Activated CD4-positive, alpha-beta T cell treated with anti-CD3 and anti-CD28 coated beads for 1 hour (primary cell): ENCODE measurements at places on chromosomes 5 and 9.
A peak's percentile ranks its signal among the peaks of the same experiment; 100 is the strongest.

DNA sequence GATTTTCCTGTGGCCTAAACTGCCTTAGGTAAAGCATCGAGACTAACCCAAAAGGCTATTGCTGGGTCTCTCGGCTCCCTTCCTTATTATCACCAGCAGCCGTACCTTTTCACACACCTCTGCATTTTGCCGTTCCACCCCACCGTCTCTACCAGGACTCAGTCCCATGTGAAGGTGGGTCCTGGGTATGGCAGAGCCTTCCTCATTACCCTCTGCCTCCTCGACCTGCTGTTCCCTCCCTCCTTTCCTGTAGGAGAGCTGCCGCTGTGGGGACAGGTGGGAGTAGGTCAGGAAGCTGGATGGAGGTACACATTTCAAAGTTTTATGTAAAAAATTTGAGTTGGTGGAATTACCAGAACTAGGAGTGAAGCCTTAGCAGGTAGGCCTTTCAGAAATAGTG lies 1.8 kb downstream of the CCL28 start:
- no peak for DNase-seq

DNA sequence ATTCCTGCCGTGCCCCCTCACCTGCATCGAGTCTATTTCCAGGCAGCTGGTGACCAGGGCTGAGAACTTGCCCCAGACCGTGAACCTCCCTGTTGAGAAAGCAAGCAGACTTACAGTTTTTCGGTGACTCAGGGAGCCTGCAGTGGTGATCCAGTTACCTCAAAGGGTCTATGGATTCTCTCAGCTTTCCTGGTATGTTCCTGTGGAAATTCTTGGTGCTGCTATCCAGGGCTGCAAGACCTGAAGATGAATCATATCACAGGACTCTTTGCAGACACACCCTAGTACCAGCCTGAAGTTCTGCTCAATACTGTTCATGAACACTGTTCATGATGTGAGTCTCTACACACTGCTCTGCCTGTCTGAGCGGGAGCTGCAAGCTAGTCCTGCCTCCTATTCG lies 154.7 kb downstream of the WDR70 start:
- DNase-seq = no peak

- no peak for DNase-seq
Observed at GRCh38 chr9:36874921-36875320, 159.1 kb downstream of the PAX5 start.

DNA sequence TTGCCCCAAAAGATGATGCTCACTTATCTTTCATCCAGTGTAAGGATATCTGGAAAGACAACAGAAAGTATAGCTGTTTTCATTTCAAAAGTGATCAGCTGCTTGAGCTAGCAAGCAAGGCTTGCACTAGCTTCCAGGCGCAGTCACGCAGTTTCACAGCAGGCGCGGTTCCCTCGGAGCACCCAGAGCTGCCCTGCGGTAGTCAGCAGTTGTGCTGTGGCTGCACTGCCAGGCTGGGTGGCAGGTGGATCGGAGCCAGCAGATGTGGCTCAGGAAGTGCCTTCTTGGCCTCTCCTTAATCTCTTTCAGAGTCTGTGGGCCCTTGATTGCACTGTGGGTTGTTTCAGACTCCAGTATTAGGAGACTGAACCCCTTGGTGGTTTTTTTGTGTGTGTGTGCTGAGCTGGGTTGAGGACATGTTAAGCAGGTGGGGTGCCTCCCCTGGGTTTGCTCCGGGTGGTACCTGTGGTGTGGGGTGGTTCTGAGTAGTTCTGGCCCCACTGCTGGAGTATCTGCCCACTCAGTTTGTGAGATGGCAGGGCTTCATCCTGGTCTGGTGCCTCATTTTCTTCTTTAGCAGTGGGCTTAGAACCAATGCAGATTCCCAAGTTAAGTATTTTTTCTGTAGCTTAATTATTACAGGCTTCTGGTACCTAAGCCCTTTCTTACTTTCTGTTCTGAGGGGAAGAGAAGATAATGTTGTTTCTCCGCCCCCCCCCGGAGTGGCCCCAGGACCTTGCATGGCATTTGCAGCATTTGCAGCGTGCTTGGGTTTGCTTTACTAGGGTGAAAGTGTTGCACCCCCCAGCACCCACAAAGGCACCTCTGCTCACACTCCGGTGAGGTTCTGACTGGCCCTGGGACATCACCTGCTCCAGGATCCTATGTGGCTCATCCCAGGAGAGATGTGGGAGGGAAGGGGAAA lies 16.4 kb downstream of the TENT4A start:
- peak; percentile 15 for DNase-seq

- no peak for DNase-seq
Observed at GRCh38 chr5:139651043-139651834, 3.1 kb downstream of the CXXC5 start.

DNA sequence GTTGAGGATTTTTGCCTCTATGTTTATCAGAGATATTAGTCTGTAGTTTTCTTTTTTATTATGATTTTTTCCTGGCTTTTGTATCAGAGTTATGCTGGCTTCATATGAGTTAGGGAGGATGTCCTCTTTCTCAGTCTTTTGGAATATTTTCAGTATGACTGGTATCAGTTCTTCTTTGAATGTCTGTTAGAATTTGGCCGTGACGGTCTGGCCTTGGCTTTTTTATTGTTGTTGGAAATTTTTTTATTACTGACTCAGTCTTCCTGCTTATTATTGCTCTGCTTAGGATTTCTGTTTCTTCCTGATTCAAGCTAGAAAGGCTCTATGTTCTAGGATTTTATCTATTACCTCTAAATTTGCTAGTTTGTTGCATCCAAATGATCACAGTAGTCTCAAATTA lies 421.9 kb downstream of the CDH10 start:
- no peak for DNase-seq

GRCh38 chr9:68498816-68499215 lies 41.9 kb downstream of the TMEM252 start:
- no peak for DNase-seq

DNA sequence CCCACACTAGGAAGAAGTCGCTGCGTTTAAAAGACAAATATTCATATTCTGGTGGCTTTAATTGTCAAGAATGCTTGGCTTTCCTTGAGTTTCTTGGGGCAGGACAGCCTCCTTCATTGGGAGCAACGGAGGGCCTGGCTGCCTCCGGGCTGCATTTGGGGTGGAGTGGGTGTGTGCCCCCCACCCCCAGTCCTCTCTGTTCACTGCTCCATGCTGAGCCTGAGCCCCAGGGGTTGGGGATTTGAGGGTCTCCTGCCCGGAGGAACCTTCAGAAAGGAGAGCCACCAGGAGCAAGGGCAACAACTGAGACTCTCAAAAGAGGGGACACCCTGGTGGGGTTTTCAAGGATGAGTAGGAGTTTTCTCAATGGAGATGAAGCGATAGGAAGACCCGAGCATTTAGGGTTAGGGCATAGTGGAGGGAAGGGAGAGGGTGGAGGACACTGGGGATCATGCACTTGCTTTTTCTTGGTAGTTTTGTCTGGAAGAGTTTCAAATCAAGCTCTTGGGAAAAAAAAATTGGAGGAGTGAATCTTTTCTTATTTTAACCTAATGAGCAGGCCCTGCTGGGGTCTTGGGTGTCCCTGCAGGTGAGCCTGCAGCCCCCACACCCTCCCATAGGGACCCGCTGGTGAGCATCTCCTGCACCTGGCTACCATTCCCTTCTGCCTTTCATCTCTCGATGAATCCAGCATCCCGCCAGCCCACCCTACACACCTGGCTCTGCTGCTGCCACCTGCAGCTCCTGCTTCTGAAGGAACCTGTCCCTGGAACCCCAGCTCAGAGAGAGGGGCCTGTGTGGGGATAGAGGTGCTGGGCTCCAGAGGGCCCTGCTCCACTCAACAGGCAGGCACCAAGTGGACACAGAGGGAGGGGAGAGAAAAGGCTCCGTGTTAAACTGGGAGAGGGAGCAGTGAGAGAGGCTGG lies 4.1 kb downstream of the SLC6A19 start:
- no peak for DNase-seq

DNA sequence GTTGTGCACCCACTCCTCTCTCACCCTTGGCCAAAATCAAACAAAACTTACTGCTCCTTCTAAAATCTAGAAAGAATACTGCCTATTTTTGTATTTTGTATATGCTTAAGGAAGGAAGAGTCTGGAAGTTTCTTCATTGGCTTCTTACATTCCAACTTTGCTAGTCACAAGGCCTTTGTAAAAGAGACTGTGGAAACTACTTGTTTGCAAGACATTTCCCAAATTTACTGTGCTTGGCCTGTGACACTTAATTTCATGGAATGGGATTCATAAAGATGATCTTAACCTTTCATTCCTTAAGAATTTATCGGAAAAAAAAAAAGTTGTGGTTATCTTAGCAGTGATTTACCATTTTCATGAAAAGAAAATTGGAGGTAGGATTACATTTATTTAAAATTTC lies 208.9 kb downstream of the VPS13A start:
- DNase-seq = no peak

DNA sequence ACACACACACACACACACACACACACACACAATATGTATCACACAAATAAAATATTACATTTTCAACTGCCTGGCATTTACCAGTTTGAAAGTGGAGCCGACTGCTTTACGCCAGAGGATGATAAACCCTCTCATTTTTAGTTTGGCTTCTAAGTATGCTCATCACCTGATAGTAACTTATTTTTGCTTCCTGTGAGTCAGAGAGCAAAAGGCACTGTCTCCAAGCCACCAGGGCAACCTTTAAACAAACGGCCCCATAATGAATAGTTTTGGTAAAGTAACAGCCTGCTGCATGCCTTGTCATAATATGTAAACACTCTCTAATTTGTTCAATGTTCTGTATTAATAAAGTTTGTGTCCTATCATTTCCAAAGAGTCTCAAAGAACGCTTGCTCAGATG lies 26.9 kb downstream of the KLF4 start:
- no peak for DNase-seq

- no peak for DNase-seq
Observed at GRCh38 chr5:16819522-16820167, 116.4 kb downstream of the MYO10 start.

DNA sequence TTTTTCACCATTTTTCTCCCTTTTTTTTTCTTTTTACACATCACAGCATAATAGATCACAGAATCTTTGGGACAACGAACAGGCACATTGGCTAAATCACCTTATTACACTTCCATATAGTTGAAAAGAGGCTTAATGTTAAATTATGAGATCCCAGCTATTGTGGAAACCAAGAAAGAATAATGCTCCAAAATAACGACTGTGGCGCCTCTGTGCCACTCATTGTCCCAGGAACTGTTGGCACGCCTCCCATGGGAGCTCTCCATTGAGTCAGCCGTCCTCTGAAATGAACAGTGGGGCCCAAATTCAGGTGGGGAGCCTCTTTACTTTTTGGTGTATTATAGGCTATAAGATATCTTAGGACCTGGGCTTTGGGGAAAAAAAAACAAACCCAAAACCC lies 82.2 kb upstream of the NFIB start:
- no peak for DNase-seq

GRCh38 chr9:126347911-126348760 lies 21.5 kb downstream of the MVB12B start:
- DNase-seq = no peak

DNA sequence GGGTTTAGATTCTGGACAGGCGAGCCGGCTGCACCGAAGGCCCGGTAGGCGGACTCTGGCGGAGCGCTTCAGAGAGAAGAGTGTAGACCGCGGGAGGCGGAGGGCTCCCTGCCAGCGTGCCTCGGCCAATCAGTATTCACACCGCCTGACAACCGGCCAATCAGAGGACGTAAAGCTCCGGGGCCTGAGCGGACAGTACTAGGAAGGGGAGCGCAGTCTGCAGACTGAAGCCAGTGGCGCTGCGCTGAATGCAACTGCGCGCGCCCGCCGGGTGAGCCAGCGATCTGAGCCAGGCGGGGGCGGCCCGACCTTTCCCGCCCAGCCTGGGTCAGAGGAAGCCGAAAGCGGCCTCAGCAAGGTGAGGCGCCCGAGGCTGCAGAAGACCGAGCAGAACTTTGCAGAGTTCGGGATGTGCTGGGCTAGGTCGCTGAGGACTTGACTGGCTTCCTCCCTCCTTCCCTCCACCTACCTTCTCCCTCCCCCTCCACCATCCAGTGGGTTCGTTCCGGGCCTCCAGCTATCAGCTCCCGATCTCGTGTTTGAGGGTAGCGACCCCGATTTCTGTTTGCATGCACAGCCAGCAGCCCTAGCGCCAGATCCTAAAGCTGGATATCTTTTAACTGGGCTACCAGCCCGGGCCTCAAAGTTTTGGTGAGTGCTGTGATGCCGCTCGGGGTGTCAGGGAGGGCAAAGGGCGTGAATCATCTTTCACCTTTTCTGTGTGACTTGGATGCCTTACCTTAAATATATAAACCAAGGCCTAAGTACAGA lies at the start of gene DMRT2:
DMRT2 (plus strand) TSS at position 233 of the 771 bp plus-strand sequence. CDS start 1,257 bp downstream, outside the sequence.
- no peak for DNase-seq
